ENCODE measurements at places on chromosomes 3 and 15.

DNA sequence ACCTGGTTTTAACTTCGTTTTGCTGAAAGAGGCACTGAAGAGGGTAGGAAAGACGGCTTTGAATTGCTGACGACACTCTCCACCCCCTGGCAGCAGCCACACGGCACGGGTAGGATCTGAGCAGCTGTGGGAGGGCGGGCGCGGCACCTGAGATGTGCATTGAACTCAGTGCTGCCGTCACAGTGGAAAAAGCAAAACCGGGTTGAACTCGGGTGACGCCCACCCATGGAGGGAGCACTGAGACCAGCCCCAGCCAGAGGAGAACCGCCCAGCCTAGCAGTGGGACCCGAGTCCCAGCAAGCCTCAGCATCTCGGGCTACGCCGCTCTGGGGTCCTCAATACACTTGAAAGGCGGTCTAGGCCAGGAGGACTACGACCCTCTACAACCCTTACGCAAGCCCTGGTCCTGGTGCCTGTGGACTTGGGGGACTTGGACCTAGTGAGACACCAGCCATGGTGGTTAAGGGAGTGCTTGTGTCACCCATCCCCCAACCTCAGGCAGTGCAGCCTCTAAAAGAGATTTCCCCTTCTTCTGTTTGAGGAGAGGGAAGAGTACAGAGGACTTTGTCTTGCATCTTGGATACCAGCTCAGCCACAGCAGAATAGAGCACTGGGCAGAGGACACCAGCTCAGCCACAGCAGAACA, 50.0 kb upstream of the RPL35A start:
- DNase-seq, result no peak

GRCh38 chr3:54625805-54626787, 301.8 kb downstream of the LRTM1 start:
- no peak for DNase-seq

GRCh38 chr15:99019558-99020540, 12.3 kb upstream of the PGPEP1L start:
- DNase-seq, result no peak

DNA sequence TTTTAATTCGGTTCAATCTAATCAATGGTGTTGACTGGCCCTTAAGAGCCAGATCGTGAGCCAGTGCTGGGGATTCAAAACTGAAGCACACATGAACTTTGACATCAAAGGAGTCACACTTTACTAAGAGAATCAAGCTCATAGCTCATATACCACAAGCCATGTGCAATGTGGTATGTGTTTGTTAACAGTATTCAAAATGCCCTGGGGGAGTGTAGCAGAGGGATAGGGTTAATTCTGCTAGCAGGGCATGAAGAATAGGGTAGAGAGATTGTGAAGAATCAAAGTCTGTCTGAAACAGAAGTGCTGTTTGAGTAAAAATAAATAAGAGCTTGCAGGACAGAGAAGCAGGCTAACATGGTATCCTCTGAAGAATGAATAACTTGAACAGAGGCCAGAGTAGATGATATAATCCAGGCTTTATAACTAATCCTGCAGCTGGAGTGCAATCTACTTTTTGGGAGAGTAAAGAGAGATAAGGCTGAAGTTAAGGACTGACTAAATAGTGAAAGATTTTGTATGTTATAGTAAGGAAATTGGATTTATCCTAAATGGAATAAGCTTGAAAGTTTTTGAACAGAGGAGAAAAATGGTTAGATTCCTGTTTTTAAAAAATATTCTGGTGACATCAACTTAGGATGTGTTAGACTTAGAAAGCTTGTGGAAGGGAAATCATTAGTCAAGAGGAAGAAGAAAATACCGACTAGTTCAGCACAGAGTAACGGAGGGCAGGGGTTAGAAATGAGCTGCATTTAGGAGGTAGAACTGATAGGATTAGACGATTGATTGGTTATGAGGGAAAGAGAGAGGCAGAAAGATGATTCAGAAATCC, 292.0 kb downstream of the NFKBIZ start:
- no peak for DNase-seq

GRCh38 chr3:102511168-102511567, 76.4 kb downstream of the ZPLD1 start:
- DNase-seq, result no peak

GRCh38 chr3:157574531-157574930, 71.3 kb upstream of the VEPH1 start:
- no peak for DNase-seq

DNA sequence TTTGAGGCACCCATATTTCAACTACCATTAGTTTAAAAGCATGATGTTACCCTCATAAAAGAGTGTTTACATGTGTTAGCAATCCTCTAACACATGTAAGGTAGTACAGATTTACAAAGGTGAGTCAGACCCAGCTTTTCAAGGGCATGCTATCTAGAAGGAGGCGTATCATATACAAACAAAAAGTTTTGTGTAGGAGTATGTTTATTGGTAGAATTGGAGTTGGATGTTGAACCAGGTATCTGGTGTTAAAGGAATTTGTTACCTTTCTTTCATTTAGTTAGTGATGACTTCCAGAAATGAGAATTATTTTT, 2.4 kb downstream of the HACD3 start:
- DNase-seq, result no peak

DNA sequence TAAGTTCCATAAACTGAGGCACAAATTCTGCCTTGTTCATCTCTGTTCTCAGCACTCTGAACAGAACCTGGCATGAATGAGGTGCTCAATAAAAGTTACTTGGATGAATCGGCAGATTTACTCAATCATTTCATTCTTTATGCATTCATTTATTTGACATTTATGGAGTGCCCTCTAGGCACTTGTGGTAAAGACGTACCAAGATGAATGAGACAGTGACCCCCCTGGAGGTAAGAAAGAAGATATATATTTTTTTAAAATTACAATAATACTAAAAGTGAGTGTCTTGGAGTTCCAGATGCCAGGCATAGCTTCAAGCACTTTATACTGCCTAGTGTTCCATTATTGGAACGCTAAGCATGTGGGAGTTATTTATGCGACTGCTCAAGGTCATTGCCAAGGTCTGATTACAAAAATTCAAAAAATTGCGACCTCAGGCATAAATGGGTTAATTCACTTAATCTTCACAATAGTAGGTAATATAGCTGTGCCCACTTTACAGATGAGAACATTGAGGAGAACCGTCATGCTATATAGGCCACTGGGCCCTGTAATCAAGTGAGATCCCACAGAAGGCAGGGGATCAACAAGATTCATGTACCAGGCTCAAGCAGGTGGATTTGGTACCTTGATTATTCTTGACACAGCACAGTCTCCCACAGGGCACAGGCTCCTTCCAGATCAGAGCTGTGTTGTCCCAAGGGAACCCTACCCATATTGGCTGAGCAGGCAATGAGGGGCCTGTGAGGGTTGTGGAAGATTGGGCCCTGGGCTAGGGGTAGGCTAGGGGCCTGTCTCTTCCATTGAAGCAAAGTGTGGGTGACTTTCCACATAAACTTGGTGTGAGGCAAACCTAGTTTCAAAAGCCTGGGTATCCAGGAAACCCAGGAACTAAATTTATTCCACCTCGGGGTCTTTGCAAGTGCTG, 10.7 kb downstream of the XIRP1 start:
- DNase-seq, result no peak

- DNase-seq, result peak; percentile 48
Observed at GRCh38 chr15:92907896-92908712, 8.0 kb downstream of the CHD2 start.

GRCh38 chr3:171001957-171002694, 24.4 kb downstream of the SLC2A2 start:
- DNase-seq, result no peak

DNA sequence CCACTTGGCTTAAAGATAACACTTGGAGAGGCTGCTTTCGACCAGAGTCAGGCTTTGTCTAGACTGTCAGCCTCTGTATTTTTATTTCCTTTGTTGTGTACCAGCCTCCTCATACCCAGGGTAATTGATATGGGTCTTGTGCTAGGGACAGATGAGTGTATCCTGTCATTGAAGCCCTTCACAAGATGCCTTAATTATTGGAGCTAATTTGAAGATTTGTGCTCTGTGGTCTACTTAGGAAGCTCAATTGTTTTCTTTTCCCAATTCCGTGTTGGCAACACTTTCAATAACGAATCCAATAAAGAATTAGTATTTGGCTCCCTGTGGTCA, 60.5 kb upstream of the DPH6 start:
- no peak for DNase-seq

GRCh38 chr3:14170531-14171159, 7.8 kb downstream of the XPC start:
- DNase-seq, result no peak

- no peak for DNase-seq
Observed at GRCh38 chr3:127959873-127960272, 44.8 kb downstream of the KBTBD12 start.

- DNase-seq, result no peak
Observed at GRCh38 chr3:25662736-25663320, 1.9 kb downstream of the TOP2B start.

- DNase-seq, result no peak
Observed at GRCh38 chr3:133937061-133937686, 41.5 kb upstream of the RAB6B start.

GRCh38 chr15:38670128-38671005, 105.8 kb upstream of the RASGRP1 start:
- DNase-seq, result peak; percentile 73

Data from stimulated activated CD4-positive, alpha-beta T cell treated with anti-CD3 and anti-CD28 coated beads, Interleukin-15, amount 100 ng/mL, for 24 hours (primary cell).